ENCODE measurements at places on chromosomes 7 and 10.

DNA sequence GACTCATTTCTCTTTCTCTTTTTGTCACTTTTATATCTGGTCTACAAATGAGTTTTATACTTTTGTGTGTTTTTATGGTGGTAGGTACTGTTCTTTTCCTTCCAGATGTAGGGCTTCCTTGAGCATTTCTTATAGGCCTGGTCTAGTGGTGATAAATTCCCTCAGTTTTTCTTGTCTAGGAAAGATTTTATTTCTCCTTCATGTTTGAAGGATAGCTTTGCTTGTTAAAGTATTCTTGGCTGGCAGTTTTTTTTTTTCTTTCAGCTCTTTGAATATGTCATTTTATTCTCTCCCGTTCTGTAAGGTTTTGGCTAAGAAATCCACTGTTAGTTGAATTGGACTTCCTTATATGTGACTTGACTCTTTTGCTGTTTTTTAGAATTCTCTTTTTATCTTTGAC lies 292.7 kb downstream of the RPS24 start:
- DNase-seq = no peak

DNA sequence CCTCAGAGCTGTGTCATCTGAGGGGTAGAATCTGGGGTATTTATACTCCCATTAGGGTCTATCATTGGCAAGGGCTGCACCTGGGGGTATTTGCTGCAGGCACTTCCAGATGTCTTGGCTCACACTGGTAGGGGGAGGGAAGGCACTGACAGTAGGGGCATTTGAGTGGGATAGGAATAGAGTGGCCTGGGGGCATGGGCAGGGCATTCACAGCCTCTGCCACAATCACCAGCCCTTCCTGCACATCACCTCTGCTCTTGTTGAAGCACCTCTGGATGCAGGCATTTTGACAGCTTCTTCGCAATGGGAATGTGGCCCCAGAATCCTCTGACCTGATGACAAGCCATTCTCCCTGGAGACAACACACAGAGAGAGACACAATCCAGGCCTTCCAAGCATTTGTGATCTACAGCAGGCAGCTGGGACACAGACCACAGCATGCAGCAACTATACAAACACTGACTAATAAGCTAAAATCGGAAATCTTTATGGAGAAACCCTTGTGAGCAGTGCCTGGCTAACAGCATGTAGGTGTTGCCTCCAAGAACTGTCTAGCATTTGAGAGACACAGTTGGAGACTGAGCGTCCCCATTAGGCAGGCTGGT lies 178.5 kb downstream of the KCNMA1 start:
- DNase-seq = peak; percentile 20

GRCh38 chr10:63819753-63820329 lies 298.6 kb downstream of the REEP3 start:
- DNase-seq = peak; percentile 91

- peak; percentile 71 for DNase-seq
These were observed 72.1 kb downstream of the EEPD1 start for GRCh38 chr7:36224934-36225858.

- peak; percentile 46 for DNase-seq
These were observed 222.2 kb upstream of the SH2B2 start for GRCh38 chr7:102064361-102065025.

- no peak for DNase-seq
These were observed 202.5 kb downstream of the REEP3 start for GRCh38 chr10:63723741-63724140.

DNA sequence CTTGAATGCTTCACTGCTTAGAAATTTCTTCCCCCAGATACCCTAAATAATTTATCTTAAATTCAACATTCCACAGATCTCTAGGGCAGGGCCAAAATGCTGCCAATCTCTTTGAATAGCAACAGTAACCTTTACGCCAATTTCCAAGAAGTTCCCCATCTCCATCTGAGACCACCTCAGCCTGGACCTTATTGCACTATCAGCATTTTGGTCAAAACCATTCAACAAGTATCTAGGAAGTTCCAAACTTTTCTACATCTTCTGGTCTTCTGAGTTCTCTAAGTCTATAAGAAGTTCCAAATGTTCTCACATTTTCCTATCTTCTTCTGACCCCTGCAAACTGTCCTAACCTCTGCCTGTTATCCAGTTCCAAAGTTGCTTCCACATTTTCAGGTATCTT lies 1306.9 kb upstream of the SORCS1 start:
- no peak for DNase-seq

DNA sequence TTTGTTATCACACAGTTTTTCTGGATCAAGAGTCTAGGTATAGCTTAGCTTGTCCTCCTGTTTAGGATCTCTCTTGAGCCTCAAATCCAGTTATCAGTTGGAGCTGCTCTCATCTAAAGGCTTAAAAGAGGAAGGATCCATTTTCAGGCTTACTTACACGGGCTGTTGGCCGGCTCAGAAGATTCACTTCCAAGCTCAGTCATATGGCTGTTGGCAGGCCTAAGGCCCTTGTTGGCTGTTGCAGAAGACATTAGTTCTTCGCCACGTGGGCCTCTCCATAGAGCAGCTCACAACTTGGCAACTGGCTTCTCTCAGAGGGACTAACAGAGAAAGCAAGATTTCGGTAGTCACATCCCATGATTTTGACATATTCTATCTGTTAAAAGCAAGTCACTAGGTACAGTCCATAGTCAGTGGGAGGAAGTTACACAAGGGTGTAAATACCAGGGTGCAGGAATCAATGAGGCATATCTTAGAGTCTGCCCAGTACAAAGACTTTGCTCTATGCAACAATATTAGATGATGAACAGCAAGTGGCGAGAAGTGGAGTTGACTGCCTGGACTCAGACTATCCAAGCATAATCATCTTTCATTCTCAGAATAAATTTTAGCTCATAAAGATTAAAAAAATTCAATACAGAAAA lies 280.1 kb upstream of the MBL2 start:
- DNase-seq = no peak

DNA sequence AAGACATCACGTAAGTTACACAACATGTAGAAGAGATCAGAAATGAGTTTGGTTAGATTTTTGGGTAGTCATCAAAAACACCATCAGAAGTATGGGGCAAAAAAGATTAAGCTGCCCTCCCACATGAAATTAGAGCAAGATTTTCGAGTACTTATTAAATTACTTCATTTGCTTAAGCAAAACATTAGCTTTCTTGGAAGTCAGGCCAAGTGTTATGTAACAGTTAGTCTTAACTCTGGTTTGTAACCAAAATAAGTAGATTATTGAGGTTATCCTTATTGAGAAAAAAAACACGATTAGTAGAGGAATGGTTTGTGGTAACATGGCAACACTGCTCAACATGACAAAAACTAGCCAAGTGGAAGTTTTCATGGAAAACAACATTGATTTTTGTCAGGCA lies 37.9 kb downstream of the HBP1 start:
- no peak for DNase-seq

DNA sequence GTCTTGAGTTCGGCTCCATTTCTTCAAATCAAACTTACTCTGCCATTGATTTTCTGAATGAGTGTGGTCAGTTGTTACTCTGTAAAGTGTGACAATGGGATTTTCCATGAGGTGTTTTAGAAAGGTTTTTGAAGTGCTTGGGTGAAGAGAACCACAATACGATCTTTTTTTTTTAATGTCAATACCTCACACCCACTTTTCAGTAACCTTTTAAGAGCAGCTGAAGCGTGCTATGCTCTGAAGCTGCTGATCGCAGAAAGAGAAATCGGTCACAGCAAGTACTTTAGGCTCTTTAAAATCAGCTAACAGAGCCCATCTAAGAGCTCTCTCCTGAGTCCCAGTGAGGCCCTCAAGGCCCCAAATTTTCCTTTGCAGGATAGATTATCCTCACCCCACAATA lies 34.4 kb upstream of the YAE1 start:
- no peak for DNase-seq

DNA sequence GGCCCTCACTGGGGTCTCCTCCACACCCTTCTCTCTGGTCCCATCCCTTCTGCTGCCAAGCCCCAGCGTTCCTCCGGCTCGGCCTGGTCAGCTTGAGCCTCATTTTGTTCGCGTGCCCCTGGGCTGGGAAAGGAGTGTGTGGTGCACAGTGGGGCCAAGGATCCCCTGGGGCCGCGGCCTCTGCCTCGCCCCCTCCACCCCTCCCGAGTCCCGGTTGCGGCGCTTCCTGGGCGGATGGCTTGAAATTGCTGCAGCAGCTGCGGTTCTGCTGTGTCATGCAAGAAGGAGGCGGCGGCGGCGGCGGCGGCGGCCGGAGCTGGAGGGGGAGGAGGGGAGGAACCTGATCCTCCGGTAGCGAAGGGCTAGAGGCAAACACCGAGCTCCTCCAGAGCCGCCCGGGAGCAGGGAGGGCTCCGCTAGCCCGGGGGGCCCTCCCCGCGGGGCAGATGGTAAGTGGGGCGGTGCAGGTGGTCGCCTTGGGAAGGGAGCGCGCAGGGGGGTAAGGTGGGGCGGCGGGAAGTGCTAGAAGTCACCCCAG lies 217.8 kb upstream of the MKLN1 start:
- DNase-seq = peak; percentile 80

GRCh38 chr7:150753826-150754603 lies 16.8 kb downstream of the GIMAP5 start:
- no peak for DNase-seq

DNA sequence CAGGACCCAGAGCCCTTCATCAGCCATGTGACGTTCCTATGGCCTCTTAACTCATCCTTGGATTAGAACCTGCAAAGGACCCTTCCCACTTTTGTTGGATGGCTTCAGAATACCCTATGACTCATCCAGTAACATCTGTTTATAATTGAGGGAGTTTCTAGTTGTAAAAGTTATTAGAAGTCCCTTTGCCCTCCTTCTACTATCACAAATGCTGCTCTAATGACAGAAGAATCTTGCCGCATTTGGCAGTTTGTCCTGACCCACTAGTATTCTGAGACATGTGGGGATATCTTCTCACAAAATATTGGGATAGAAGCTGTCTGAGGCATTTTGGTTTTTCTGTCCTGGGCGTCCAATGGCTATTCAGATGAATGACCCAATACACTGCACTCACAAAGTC lies 251.8 kb upstream of the TMEM72 start:
- no peak for DNase-seq

DNA sequence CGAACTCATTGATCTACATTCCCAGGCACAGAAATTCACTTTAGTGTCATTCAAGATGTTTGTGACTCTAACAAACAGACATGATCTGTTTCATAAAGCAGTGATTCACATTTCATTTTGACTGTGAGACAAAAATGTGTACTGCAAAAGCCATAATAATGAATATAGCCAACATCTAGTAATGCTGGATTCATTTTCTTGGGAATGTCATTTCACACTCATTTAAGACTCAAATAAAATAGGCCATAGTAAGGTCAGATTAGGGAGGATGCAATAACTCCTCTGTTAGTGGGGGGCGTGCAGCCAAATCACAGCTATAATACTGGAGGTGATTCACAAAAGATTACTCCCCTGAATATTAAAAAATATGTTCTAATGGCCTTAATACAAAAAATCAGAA lies 566.6 kb upstream of the ZWINT start:
- no peak for DNase-seq

GRCh38 chr7:115293628-115294240 lies 371.8 kb downstream of the MDFIC start:
- DNase-seq = peak; percentile 47

DNA sequence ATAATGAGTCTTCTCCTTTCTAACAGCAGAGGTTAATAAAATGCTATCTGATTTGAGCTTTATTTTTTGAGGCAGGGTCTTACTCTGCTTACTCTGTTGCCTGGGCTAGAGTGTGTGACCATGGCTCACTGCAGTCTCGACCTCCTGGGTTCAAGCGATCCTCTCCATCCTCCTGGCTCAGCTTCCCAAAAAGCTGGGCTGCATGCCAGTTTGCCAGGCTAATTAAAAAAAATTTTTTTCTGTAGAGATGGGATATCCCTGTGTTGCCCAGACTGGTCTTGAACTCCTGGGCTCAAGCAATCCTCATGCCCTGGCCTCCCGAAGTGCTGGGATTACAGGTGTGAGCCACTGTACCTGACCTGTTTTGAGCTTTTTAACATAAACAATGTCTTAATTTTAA lies 56.7 kb downstream of the SCD start:
- no peak for DNase-seq

DNA sequence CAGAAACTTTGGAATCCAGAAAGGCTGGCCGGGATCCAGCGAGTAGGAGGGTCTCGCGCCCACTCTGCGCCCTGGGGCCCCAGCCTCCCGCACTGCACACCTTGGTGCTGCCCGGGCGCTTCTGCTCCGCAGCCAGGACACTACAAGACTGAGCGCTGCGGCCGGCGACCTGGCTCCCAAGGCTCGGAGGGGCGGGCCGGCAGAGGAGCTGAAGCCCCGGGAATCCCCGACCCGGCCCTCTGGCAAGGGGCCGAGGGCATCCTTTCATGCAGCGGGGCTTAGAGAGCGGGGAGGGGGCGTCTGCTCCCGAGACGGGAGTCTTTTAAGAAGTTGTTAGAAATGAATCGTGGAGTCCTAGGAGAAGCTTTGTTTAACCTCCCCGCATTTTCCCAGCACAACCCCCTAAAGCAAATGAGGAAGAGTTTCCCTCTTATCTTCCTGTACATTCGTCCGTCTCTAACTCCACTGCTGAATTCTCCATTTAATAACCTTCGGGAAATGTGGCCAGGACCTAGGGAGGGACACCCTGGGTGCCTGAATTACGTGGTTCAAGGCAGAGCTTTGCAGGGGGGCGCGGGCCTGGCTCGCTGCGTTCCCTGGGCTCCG lies 1.1 kb downstream of the VWC2 start:
- no peak for DNase-seq

- DNase-seq = peak; percentile 80
These were observed 7.2 kb upstream of the MBL2 start for GRCh38 chr10:52779541-52780390.

DNA sequence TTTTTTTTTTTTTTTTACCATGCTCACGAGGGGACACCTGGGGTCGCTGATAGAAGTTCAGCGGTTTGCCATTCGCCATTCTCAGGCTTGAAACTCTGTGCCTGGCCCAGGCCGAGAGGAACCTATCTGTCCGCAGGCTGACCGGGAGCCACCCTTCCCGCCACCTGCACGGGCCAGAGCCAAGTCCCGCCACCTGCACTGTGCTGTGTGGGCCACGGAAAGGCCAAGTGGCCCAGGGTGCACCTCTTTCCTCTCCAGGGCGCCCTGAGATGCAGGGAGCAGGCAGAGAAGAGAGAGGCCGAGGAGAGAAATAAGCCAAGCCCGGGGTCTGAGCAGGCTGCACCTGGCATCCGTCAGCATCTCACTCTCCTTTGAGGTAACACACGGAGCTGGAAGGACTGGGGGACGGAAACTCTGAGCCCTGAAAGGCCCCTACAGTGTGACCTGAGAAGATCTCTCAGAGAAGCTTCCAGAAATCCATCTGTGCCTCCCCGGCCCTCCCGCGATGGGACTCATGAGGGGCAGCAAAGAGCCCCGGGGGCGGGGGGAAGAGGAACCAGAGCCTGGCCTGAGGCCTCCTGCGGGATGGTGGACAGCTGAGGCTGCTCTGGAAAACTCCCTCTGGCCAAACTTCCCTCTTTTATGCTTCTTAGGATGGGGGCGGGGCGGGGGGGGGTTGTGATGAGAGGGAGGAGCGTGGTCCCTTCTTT lies 46.6 kb downstream of the PRKAG2 start:
- DNase-seq = no peak
